ENCODE measurements at places on chromosomes 1 and 21.

GRCh38 chr1:222974496-222974895 is 159.7 kb downstream of the DISP1 start:
- DNase-seq = no peak

GRCh38 chr1:15181564-15181963 is 28.0 kb downstream of the TMEM51 start:
- DNase-seq = no peak

- no peak for DNase-seq
Observed at GRCh38 chr1:161259345-161259702, 779 bp downstream of the PCP4L1 start.

GRCh38 chr1:56215086-56215485 is 364.3 kb downstream of the PLPP3 start:
- no peak for DNase-seq

DNA sequence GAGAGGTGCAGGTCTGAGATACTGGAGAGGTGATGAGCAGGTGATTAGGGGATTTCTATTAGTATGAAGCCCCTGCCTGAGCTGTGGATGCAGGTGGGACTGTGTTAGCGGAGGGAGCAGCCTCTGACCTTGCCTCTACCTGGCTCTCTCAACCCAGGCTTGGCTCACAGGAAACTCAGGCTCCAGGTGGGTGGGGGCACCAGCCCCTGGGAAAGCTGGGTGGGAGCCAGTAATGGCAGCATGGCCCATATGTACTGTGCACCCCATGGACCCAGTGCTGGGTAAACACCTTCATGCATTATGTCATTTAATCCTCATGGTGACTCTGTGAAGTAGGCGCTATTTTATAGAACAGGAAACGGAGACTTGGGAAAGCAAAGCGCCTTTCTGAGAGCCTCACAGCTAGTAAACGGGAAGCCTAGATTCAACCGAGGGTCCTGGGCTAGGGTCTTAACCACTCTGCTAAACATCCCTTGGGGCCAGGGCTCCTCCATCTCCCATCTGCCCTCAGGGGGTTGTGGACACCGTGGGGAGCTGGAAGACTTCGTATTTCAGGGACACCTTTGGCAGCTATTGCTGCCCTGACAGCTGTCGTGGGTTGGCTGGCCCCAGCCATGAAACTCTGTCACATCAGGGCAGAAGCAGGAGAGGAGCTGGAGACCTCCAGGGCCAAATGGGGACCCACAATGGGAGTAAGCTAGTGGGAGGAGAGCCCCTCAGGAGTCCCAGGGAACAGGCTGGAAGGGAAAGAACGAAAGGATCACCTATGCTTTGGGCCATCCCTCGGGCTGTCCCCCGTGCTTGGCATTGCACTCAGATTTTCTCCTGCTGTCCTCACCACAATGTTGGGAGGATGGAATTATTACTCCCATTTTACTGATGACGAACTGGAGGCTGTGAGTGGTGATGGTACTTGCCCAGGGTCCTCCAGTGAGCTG is 59.6 kb upstream of the CSF3R start:
- DNase-seq = peak; percentile 46

- DNase-seq = no peak
Observed at GRCh38 chr21:42848932-42849758, 30.2 kb downstream of the WDR4 start.

GRCh38 chr1:177975588-177976495 is 6.0 kb upstream of the SEC16B start:
- no peak for DNase-seq

- DNase-seq = no peak
Observed at GRCh38 chr1:43225168-43225567, 44.6 kb upstream of the TMEM125 start.

- no peak for DNase-seq
Observed at GRCh38 chr1:164562511-164562910, 3.5 kb downstream of the PBX1 start.

DNA sequence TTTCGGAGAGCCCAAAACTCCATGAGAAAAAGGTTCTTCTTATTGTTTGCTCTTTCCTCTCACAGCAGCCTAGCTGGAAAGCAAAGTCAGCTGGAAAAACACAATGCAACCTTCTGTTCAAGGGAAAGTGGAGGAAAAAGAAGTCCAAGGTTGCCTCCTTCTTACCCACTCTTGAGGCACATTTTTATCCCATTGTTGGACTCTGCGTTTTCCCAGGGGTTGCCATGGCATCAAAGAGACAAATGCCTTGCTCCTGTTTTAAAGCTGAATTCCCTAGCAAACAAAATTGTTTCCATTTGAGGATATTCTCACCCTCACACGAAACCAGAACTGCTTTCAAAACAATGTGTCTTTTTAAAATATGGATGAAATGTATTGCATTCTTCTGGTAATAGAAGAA is 45.1 kb upstream of the PALMD start:
- no peak for DNase-seq

- DNase-seq = no peak
Observed at GRCh38 chr1:179840107-179840506, 37.5 kb downstream of the TOR1AIP2 start.
